SJCRH30 (cell line): ENCODE measurements at places on chromosomes 5 and 9. TPM values are rescaled to one million over a fixed set of nuclear protein-coding genes. Genes with fewer than 3 reads are reported as not detected.

CCL28 gene
- total RNA-seq = not detected in 2 replicates

PCDHGA11 gene
- total RNA-seq = 1.3 and 1.4 TPM in 2 replicates

- DNase-seq = no peak
Measured at GRCh38 chr5:14842117-14842516, 29.5 kb downstream of the ANKH start.

- no peak for DNase-seq
Measured at GRCh38 chr5:126377424-126377823, 45.8 kb upstream of the GRAMD2B start.

DNA sequence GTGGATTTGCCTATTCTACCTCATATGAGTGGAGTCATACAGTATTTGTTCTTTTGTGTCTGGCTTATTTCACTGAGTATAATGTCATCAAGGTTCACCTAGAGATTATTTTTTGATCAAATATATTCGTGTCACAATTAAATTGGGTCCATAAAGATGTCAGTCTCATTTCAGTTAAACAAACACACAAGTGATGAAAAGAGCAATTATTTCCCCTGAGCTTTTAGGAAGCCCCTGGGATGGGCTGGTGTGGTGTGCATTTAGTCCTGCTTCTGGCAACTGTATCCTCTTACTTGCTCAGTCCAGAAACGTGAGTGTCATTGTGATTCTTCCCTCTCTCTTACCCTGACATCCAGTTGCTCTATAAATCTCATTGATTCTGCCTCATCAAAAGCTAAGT, 52.8 kb upstream of the CARTPT start:
- DNase-seq = no peak
